Right lobe of liver (tissue), 6 donors: ENCODE measurements at places on chromosomes 1 and 21.

GRCh38 chr1:105399716-105400115, 1650.0 kb downstream of the AMY1C start:
- no peak for DNase-seq

GRCh38 chr1:169860187-169860586, 33.5 kb downstream of the SCYL3 start:
- no peak for DNase-seq

GRCh38 chr1:163331116-163331515, 9.4 kb downstream of the NUF2 start:
- DNase-seq, result no peak

DNA sequence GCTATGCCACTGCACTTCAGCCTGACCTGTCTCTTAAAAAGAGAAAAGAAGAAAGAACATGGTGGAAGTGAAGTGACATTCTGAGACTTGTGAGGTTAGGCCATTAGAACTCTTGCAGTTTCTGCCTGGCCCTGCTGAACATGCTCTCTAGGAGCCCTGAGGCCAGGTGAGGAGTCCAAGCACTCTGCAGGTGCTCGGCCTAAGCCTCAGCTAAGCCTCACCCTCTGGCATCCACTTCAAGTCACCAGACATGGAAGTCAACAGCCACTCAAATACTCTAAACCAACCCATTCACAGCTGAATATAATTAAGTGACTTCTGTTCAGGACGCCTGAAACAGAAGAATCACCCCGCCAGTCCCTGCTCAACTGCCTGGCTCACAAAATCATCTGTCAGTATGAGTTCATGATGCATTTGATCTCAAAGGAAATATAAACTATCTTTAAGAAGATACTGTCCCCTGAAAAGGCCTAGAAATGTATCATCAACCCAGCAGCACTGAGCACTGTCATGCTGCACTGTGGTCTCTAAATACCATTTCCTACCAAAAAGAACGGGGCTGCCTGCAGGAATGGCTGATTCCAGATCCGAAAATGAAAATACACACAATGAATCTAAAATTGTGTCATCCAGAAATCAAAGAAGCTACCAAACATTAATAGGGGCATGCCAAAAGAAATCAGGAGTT, 118.8 kb downstream of the PSMG1 start:
- DNase-seq, result no peak

GRCh38 chr1:20086800-20087199, 16.8 kb downstream of the PLA2G5 start:
- DNase-seq, result no peak

DNA sequence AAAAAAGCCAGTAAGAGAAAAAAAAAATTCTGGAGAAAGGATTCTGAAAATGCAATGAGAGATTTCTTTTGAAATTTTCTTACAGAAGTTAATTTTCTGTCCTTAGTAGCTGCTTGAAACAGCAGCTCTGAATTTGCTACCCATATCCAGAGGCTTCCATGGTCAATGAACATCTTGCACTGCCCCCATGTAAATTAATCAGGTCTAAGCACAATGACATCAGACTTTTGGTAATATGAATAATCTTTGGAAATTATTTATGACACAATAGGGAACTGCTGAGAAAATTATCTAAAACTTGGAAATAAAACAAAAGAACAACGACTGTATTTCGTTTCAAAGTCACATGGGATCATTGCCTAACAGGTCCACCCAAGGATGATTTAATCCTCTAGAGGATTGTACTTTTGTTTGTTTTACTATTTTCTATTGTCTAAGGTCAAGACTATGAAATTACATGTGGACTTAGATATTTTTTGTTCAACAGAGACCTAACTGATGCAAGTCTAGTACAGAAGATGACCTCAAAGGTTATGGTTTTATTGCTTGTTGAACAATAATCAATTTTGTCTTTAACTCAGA, 312.1 kb downstream of the BACH1 start:
- no peak for DNase-seq

DNA sequence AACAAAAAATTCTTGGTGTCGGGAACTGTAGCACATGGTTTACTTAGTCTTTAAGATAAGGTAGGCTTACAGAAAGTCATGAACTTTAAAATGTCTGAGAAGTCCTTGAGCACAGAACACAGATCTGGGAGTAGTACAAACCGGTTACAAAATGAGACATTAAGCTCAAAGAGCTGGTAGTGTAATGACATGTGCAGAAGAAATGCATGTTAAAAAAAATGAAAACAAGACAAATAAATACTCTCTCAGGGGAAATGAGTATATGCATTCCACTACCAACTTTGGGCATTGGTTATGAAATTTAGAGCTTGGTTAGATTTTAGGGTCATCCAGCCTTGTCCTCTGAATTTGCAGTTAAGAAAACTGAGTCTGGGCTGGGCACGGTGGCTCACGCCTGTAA, 91.5 kb upstream of the F3 start:
- DNase-seq, result no peak

DNA sequence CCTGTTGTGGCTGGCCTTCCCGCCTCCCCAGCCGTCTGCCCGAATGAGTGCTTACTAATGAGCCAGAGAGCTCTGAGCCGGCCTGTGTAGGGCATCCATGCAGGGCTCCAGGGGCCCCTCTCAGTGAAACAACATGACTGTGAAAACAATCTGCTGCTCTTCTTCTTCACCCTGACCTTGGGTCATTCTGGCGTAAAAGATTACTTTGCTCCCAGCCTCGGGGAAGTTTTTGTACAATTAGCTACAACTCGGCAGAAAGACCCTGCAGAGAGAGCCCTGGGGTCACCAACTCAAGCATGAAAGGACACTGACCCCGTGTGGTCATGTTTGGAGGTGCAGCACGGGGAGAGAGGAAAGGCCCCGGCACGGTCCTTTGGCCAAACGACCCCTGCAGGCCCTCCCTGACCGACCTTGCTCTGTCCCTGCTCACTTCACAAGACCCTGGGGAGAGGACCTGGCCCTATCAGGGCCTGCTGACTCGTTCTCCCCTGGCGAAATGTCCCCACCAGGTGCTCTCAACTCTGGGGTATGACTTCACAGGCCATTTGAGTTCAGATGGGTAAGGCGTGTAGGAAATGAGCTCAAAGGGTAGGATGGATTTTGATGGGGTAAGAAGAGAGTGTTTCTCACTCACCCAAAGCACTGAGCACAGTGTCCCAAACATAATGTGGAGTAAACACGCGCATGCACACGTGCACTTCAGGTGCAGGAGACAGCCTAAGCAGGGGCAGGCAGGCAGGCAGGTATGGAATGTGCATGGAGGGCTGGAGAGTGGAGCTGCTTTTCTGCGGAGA, 22.9 kb upstream of the FAM20B start:
- peak; percentile 67 for DNase-seq

- no peak for DNase-seq
Observed at GRCh38 chr1:164440232-164440631, 118.8 kb upstream of the PBX1 start.

- DNase-seq, result no peak
Observed at GRCh38 chr1:53378061-53378460, 50.2 kb upstream of the LRP8 start.

- no peak for DNase-seq
Observed at GRCh38 chr1:151829352-151830046, 2.1 kb downstream of the RORC start.

DNA sequence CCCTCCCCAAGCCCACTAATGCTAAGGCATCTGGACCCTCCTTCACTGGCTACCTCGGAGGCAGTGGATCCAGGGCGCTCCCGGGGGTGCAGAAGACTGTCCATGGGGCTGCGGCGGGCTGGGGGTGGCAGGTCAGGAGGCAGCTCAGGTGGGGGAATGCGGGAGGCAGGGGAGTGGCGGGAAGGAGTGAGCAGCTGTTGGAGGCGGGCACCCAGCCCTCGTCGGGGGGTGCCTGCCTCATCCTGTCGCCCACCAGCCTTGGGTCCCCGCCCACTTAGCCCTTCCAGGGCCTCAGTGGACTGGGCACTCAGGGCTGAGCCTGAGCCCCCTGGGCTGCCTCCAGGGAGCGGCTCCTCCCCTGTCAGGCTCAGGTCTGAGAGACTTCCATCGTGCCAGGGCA, 10.7 kb upstream of the GATAD2B start:
- DNase-seq, result no peak
